ENCODE measurements at places on chromosomes 3 and 15.

- no peak for DNase-seq
These were observed 60.9 kb upstream of the MEX3B start for GRCh38 chr15:82106679-82107078.

GRCh38 chr15:27179789-27180188 lies 208.8 kb downstream of the GABRG3 start:
- DNase-seq, result no peak

DNA sequence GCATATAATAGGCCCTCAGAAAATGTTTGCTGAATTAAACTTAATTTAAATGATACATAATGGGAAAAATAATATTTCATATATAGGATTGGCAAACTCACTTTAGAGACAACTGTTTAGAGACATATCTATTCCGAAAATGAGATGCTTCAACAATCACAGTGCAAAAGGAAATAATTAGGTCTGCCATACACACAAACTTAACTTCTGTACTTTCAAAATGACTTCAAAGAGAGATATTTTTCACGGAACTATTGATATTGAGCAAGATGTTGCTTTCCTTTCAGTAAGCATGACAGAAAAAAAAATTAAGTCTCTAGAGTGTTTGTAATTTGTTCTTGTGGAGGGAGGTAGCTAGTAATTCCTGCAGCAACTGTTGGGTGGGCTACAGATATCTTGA lies 769.5 kb downstream of the TUSC7 start:
- DNase-seq, result no peak

GRCh38 chr3:55036883-55037577 lies 109.2 kb upstream of the LRTM1 start:
- DNase-seq, result no peak

GRCh38 chr3:57059411-57059810 lies 1.1 kb upstream of the SPATA12 start:
- no peak for DNase-seq

Measured in cerebellar nuclear complex (tissue), 1 donor.